ENCODE measurements at places on chromosomes 13 and 19.

- no peak for DNase-seq
These were observed 66.9 kb upstream of the DIAPH3 start for GRCh38 chr13:60230593-60230992.

GRCh38 chr19:45419396-45419795 lies 4.3 kb downstream of the ERCC1 start:
- DNase-seq: no peak

- no peak for DNase-seq
These were observed 92.9 kb upstream of the SGCG start for GRCh38 chr13:23087880-23088279.

GRCh38 chr19:55690109-55690768 lies 15.2 kb downstream of the EPN1 start:
- DNase-seq: no peak

- no peak for DNase-seq
These were observed 1005.1 kb downstream of the PCDH9 start for GRCh38 chr13:66225072-66225471.

GRCh38 chr19:1935484-1936208 lies 5.3 kb upstream of the CSNK1G2 start:
- DNase-seq: no peak

DNA sequence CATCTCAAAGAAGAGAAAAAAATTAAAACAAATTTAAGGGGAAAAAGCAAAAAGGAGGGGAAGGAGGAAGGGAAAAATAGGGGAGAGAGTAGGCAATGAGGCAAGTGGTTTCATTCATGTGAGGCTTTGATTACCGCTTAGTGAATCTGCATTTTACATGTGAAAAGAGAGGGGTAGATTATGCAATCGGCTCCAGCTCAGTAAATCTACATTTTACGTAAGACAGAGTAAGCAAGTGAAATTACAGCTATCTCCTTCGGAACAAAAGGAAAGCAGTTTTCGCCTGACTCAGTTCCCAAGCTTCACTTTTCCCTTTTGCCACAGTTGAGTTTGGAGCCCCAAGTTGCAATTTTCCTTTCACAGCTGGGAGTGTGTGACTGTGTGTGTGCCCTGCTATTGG lies 16.0 kb upstream of the OLFM2 start:
- DNase-seq: no peak

GRCh38 chr13:25455146-25455545 lies 83.4 kb downstream of the ATP8A2 start:
- DNase-seq: no peak

DNA sequence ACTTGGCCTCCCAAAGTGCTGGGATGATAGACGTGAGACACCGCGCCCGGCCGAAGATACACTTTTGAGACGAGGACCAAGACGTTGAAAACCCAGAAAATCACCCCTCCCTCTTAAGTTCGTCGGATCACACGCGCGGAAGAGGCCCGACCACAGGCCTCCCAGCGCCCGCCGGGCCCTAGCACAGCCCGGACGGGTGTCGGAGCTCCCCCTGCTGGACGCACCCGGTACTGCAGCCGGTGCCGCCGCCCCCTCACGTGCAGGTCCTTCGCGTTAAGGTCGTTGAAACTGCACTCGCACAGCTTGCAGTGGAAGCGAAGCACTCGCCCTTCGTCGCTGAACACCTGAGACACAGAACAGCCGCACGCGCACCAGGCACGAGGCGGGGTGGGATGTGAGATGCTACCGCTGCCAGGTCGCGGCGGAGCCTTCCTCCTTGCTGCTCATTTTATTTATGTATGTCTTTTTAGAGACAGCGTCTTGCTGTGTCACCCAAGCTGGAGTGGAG lies 35.7 kb upstream of the MATK start:
- peak; percentile 77 for DNase-seq

GRCh38 chr19:17687857-17688784 lies at the start of gene UNC13A:
Gene UNC13A, minus strand, starts transcription at chr19:17688354. Its CDS starts 155 bp downstream, at chr19:17688199.
- no peak for DNase-seq

DNA sequence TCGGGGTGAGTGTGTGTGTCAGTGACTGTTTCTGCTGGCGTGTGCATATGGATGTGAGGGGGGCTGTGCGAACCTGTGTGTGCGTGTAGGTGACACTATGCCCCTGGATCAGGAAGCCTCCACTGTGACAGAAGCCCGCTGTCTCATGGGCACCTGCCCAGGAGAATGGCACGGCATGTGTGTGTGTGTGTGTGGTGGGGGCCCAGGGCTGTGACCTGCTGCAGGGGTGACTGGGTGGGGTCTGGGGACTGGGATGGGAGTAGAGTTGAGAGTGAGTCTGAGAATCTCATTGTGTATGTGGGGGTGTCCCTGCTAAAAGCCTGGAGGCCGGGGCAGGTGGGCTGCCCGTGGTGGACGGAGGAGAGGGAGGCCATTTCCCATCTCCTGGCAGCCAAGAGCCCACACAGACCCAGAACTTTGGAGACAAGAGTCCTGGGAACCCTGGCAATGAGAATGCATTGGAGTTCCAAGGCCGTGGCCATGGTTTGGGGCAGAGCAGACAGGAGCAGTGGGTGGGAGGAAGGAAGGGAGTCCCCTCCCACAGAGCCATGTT lies 6.4 kb upstream of the TPM4 start:
- DNase-seq: no peak
